Midbrain (tissue), 1 donor: ENCODE measurements at places on chromosomes 11 and 22.

- no peak for DNase-seq
Measured at GRCh38 chr11:114368918-114369680, 31.2 kb downstream of the C11orf71 start.

DNA sequence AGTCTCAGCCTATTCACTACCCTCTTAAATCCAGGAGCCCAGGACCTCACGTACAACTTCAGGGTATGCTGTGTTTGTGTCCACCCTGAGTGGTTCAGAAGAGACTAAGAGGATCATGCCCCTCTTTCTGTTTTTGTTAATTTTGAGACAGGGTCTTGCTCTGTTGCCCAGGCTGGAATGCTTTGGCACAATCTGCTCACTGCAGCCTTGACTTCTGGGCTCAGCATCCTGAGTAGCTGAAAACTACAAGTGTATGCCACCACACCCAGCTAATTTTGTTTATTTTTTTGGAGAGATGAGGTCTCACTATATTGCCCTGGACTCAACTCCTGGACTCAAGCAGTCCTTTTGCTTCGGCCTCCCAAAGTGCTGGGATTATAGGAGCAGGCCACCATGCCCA, 118.5 kb downstream of the NAT10 start:
- DNase-seq: no peak

- peak; percentile 89 for DNase-seq
Measured at GRCh38 chr11:65558002-65558929, at the start of gene LTBP3. Gene LTBP3 (minus strand): TSS chr11:65558359. CDS start chr11:65557959, 400 bp downstream.

- DNase-seq: no peak
Measured at GRCh38 chr22:29098296-29098695, 25.5 kb downstream of the KREMEN1 start.

DNA sequence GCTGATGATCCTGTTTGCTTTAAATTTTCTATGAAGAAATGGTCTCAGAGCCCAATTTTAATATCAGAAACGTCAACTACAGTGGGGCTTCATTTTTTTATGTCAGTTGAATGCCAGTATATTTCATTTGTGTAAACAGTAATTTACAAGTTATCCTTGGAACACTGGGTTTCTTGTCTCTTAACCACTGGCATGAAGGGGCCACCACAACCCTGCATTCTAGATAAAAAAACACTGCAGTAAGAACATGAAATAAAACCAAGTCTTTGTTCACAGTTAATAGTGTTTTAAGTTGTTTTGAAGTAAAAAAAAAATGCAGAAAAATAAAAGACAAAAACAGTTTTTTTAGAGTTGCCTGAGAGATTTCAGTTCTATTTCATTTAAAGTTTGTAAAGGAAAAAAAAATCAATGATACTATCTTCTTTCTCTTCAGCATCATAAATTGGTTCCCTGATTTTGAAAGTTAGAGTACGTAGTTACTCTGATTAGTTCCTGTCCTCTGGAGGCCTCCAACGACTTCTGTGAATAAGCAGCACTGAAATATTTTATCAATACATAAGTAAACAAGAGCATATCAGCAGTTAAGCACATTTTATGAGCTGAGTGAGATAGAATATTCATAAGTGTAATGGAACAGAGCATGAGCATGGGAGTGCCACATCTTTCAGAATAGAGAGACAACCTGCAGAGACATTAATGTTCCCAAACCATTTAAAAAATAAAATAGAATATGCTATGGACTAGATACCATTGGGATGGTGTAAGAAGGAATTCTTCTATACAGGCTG, 7.8 kb upstream of the DDI1 start:
- no peak for DNase-seq

DNA sequence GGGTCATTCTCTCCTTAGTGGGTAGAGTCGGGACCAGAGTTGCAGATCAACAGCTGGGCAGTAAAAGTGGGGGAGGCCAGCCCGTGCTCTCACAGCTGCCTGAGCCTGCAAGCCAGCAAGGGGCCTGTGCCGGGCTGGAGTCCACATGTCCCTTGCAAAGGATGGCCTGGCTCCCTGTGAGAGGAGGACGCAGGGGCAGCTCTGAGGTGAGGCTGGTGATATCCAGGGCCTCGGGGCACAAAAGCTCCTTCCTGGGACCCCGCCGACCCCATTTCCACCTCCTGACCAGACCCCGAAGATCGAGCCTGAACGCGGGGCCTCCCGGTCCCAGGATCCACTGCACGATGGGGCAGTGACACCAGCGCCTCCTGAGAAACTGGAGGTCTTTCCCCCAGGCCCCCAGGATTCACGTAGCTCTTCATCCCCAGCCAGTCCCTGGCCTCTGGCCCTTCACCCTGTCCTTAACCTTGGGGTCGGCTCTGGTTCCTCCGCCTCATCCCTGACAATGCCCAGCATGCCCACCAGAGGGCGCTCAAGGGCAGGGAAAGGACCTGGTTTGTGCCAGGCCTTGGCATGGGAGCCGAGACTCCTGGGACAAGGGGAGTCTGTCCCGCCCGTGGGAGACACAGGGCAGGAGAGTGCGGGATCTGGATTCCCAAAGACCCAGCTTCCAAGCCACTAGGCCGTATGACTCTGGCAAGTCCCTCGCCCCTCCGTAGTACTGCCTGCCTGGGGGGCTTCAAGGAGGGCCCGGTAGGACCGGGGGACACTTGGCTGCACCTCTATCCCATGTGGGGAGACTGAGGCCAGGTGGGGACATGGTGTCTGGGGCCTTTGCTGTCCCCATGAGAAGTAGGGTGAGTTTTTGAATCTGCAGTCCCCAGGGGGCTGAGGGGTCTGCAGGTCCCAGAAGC, 17.8 kb upstream of the WNT7B start:
- DNase-seq: peak; percentile 84

DNA sequence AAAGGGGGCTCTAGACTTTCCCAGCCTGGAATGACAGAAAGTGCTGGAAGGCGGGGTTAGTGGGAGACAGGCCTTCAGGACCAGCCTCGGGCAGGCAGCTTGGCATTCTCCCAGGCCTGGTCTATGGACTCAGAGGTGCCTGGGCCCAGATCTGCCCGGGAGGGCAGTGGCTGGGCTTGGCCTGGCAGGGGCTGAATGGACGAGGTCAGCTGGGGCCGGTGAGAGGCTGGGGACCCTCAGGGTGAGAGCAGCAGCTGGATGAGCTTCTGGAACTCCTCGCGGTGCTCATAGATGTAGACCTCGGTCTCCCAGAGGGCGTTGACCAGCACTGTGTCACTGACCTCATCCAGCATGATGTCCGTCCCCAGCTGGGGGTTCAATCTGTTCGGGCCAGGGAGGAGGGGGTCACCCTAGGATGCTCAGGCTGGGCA, 1.5 kb upstream of the BAIAP2L2 start:
- no peak for DNase-seq

DNA sequence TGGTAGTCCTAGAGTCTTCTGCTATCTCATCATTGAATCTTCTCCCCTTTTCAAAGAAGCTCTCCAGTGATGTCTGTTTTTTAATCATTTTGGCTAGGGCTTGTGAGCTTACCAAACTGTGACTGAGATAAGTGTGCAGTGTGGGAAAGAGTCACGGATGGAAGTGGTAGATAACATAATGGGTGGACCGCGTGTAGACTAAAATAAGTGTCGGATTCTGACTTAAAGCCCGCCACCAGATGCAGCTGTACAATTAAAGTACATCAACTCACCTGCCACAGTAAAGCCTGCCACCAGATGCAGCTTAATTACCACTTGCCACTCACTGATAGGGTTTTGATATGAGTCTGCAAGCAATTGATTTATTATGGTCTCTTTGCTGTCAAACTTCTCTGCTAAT, 581.5 kb downstream of the LRRC4C start:
- DNase-seq: no peak

GRCh38 chr11:15605094-15605493, 490.4 kb downstream of the INSC start:
- DNase-seq: no peak

DNA sequence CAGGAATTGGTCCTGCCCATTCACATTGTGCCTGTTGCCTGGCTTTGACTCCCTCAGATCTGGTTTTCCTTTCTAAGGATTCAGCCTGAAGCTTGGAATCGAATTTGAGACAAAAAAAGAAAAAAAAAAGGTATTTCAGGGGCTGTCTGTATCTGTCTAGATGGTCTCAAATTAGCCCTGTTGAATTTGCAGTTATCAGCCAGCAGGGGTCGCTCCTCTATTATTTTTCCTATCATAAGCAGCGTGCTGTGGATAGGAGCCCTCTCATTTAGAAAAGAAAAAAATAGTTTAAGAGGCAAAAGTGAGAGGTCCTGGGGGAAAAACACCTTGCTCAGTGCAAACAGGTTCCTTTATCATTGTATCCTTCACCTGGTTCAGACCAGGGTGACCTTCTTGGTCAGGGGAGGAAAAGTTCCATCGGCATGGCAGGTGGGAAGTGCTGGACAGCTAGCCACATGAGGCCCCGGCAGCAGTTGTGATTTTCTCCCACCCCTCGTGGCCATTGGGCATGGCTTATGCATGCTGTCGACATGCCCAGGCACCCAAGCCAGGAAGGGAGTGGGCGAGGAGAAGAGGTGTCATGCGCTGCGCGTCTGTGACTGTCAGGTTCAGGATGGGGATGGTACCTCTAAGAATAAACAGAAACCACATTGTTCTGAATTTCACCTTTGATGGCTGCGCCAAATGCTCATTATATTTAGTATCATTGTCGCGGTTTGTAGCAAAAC, 13.1 kb downstream of the OR5AK2 start:
- no peak for DNase-seq

DNA sequence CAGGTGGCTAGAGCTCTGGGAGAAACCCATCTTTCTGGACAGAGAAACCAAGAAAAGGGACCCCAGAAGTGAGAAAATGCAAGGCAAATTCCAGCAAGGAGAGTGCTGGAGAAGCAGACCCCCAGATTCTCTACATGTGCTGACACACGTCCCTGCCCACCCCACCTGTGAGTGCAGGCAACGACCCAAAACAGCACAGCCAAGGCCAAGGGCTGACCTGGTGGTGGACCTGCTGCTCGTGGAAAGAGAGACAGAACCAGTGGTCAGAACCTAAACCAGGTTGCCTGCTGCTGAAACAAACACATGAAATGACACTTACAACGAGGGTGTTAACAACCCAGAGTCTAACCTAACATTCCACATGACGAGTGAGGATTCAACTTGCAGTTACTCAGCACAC, 24.6 kb downstream of the TRMU start:
- no peak for DNase-seq

GRCh38 chr11:35334385-35335090, 84.8 kb downstream of the SLC1A2 start:
- DNase-seq: no peak

DNA sequence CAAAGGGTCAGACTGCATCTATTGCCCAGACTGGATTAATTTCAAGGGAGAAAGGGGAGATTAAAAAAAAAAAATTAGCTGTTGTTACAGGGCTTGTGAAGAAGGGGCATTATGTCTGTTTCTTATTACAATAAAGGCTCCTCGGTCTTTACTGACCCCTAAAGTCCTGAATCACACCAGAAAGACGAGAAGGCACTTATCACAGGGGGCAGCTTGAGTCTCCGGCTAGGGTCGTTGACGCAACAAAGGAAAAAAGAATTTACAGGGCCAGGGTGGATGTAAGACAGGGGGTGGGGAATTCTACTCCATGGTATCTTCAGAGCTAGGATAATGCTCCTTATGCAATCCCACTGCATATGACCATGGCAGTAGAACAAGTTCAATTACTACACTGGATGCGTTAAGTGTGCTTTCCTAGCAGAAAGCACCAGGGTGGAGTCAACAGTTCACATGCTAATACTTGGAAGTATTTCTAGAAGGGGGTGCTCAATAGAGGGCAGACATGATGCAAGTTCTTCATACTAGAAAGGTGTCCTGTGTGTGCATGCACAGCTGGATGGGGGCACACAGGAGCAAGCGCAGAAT, 16.5 kb downstream of the DDX17 start:
- DNase-seq: no peak

DNA sequence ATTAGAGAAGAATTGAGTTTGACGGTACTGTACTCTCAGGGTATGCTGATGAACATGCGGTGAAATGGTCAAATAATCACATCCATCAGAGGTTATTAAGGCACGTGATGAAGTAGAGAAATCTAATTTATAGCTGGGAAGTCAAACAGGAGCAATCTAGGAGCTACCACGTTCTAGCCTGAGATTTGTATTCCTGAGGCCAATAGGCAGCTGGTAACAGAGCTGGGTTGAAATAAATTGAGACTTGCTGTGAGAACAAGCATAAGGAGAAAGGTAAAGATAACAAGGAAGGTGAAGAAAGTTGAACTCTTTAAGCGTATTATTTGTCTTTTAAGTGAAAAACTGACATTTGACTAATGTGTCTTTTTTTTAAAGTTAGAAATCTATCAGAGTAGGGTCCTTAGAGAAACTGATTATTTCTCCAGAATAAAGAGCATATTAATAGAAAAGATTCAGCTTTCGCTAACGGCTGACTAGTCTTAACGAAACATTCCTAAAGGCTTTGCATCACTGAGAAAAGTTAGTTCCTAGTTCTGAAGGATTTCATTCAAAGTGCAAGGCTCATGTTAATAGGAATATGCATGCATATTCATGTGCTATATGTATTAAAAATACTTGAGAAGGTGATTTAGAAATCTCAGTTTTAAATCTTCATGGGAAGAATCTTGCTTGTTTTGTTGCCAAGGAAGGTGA, 5.2 kb upstream of the WEE1 start:
- no peak for DNase-seq

DNA sequence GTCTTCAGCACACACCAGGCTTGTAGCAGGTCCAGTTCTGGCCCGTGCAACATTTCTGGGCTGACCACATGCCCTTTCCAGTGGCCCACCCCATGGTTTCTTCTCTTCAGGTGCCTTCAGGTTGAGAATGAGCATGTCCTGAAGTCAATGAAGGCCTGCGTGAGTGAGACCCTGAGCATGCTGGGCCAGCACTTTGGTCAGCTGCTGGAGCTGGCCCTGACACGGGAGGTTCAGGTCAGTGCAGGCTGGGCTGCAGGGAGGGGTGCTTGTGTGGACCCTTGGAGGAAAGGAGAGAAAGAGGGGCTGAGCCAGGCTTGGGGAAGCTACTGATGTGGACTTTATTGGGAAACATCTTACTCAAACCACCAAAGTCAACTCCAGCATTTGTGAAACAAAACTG, 63.5 kb downstream of the INSC start:
- no peak for DNase-seq

DNA sequence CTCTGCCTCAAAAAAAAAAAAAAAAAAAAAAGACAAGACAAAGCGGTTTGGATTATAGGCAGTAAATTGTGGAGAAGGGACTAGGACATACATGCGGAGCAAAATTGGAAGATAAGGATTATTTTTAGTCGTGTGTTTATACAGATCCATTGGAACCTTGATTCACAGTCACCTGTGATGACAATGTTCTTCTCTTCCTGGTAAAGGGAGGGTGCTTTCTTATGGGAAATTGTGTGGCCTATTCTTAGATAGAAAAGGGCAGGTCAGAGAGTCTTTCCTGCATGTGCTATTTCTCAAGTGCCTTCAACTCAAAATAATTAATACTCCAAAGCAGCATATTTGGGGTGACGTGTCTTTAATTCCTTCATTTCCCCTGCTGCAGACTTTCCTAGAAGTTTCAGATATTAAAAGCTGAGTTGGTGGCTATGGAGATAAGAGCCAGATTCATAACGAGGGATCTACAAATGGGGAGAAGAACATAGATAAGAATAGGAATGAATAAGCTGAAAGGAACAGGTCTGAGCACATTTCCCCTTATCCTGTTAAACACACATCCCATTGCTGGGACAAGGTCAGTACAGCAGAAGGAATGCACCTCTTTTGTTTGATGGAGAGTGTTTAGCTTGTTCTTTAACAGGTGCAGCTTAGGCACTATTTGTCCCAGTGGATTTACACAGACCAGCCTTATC, 22.5 kb downstream of the GSTT2B start:
- no peak for DNase-seq
